ENCODE measurements at places on chromosomes 5 and 9.

- DNase-seq = no peak
These were observed 36.0 kb downstream of the FOXD1 start for GRCh38 chr5:73412597-73412988.

DNA sequence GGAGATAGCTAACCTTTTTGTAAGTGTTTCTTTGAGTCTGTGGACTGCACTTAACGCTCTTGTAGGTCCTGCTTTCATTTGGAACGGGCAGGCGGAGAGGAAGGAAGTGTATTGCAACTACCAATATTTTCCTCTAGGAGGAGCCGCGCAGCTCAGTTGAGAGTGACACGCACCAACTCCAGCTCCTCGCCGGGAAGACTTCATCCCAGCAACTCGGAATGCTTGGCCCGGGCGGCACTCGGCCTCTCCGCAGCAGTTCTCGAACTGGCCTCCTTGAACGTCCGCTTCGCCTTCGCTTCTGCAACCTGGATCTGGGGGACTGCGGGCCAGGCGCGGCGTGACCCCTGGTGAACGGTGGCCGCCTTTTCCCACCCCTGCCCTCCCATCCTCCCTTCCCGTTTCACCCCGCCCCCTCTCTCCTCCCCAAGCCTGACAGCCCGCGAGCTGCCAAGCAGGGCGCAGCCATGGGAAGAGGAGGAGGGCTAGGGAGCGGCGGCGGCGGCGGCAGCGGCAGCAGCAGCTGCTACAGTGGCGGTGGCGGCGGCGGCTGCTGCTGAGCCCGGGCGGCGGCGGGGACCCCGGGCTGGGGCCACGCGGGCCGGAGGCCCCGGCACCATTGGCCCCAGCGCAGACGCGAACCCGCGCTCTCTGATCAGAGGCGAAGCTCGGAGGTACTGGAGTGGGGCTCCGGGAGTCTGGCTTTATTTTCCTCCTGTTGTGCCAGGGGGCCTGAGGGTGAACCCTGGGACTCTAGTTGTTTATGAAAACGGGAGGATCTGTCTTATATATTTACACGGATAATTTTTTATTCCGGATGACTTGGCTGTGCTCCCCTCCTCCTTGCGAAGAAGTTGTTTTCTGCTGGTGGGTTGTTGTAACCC, at the start of gene GHR:
Gene GHR (plus strand): TSS at position 155 of the 881 bp plus-strand sequence. CDS start 142,436 bp downstream, outside the sequence.
- peak; percentile 45 for DNase-seq

GRCh38 chr9:3962496-3962895, 337.4 kb downstream of the GLIS3 start:
- no peak for DNase-seq

DNA sequence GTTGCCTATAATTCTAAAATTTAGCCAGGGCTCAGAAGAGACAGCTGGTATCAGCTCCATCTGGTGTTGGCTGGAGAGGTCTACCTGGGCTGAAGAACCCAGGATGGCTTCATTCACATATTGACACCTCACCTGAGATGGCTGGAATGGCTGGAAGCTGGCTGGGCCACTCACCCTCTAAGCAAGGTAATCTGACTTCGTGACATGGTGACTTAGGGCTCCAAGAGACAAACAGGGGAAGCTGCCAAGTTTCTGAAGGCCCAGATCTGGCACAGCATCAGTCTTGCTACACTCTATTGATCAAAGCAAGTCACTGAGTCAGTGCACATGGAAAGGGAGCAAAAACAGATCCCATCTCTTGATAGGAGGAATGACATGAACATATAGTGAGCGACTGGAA, 102.3 kb downstream of the EPB41L4A start:
- DNase-seq = no peak

DNA sequence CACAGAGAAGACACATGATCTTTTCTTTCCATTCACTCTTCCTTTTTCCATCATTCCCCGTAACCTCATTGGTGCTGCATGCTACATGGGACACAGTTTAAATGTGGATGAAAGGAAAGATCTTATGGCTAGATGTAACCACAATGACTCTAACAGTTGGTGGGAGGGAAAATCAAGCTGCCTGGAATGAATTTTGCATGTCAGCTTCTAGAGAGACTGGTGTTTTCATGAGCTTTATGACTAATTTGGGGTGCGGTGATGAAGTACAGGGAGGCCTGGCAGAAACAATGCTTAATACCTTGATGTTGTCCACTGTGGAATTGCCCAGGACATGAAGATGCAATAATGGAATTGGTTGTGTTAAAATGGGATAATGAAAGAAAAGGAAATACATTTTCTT, 55.9 kb upstream of the MYO10 start:
- no peak for DNase-seq

GRCh38 chr5:127358740-127359139, 68.1 kb downstream of the MEGF10 start:
- no peak for DNase-seq

- DNase-seq = no peak
These were observed 78.0 kb downstream of the APBA1 start for GRCh38 chr9:69594180-69594579.

GRCh38 chr5:71705421-71705820, 13.7 kb upstream of the CARTPT start:
- DNase-seq = no peak

DNA sequence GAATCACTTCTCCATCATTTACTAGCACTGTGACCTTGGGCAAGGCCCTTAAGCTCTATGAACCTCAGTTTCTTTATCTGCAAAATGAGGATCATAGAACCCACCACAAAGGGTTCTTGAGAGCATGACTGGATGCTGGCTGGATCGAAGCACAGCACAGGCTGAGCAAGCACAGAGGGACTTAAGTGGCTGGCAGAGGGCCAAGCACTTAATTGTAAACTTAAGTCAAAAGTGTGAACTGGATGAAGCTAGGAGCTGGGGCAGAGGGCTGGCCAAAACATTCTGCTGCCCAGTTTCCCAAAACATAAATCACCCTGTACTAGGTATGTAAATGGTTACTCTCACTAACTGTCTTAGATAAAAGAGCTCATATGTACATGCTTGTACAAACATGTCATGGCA, 112.3 kb upstream of the WWC1 start:
- no peak for DNase-seq

DNA sequence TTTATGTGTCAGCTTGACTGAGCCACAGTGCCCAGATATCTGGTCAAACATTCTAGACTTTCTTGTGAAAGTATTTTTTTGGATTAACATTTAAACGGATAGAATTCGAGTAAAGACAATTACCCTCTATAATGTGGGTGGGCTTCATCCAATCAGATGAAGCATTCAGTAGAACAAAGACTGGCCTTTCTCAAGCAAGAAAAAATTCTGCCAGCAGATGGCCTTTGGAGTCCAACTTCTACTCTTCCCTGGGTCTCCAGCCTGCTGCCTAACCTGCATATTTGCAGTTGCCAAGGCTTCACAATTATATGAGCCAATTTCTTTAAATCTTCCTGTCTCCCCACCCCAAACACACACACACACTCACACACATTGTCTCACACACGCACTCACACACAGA, 86.4 kb downstream of the MED10 start:
- no peak for DNase-seq

All from substantia nigra (tissue), 51 donors.